Naive B cell (primary cell): ENCODE measurements at places on chromosomes 11 and 22.

DNA sequence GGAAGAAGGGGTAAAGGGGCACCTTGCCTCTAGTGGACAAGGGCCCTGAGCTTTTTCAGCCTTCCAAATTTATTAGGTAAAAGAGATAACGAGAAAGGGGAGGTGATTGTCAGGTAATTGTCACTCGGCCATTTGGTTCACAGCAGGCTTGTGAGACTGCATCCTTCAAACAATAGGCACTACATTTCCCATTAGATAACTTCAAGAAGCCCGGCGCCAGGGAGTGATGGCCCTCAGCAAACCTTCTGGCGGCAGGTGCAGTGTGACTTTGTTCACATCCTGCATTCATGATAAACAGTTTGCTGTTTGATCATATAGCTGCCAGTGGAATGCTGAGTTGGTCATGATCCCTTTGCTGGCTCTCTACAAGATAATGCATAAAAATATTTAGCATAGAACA is 185.1 kb downstream of the CWF19L2 start:
- no peak for DNase-seq

DNA sequence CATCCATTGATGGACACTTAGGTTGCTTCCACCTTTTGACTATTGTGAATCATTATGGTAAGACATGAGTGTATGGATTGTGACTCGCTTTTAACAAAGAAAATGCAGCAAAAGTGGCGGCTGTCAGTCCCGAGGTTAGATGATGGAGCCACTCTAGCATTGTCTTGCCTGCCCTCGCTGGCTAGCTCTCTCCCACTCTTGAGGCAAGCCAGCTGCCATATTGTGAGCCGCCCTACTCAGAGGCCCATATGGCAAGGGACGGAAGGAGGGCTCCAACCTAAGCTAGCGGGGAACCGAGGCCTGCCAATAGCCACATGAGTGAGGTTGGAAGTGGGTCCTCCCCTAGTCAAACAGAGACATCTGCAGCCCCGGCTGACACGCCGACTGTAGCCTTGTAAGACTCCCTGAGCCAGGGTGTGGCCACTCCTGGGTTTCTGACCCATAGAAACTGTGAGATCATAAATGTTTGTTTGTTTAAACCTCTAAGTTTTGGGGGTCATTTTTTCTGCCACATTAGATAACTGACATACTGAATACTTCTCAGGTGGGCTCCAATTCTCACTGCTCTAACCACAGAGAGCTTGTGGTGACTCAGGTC is 160.2 kb downstream of the LDLRAD3 start:
- DNase-seq = no peak

GRCh38 chr11:95542868-95543551 is 246.6 kb downstream of the FAM76B start:
- DNase-seq = no peak

DNA sequence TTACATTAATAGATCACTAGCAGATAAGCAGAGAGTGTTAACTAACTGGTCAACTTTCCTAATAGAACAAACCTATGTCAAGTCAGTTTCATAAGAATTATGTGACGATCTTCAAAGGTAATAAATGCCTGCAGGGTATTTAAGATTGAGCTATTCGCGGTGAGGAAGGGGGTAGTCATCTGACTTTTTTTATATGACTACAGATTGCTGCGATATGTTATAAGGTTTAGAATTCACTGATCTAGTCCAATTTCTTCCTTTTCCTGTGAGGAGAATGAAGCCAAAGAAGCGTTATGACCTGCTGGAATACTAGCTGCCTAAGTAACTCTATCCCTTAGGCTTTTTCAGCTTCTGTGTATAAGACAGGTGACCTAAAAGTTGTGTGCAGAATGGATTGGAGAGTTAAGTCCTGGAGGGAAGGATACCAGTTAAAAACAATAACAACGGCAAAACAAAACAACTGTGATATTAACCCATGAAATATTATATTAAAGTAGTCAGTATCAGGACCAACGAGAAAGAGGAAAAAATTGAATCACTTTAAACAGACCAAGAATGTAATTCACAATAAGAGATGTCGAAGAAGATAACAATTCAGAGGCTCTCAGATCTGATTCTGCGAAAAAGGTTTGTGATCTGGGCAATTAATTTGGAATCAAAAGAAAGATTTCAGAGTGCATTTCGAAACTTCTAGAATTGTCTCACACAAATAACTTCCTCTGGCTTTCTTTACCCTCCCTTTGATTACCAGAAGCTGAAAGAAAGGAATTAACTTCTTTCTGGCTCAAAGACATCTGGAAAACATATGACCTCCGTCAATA is 630 bp downstream of the CASP4 start:
- DNase-seq = no peak

GRCh38 chr22:30202531-30203006 is 44.0 kb downstream of the LIF start:
- no peak for DNase-seq

DNA sequence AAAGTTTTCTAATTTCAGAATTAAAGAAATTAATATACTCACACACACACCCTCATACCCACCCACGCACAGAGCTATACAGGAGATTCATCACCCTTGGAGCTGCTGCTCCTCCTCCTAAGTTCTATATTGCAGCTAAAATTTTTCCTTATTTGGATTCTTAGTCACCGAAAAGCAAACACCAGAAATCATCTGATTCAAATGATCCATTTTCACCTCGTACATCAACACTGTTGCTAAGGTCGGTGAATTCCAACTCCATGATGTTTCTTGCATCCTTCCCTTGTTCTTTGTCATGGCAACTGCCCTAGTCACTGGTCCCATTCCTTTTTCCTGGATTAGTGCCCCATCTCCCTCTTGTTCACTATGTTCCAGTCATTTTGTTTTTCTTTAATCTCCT is 286.2 kb downstream of the GRM5 start:
- no peak for DNase-seq

GRCh38 chr11:30326906-30327305 is 4.0 kb downstream of the ARL14EP start:
- no peak for DNase-seq

GRCh38 chr22:25651332-25652085 is 87.0 kb downstream of the GRK3 start:
- DNase-seq = no peak

GRCh38 chr22:17548010-17548755 is 15.1 kb upstream of the SLC25A18 start:
- DNase-seq = no peak

- no peak for DNase-seq
These were observed 304.3 kb upstream of the NCAM1 start for GRCh38 chr11:112656772-112657428.

DNA sequence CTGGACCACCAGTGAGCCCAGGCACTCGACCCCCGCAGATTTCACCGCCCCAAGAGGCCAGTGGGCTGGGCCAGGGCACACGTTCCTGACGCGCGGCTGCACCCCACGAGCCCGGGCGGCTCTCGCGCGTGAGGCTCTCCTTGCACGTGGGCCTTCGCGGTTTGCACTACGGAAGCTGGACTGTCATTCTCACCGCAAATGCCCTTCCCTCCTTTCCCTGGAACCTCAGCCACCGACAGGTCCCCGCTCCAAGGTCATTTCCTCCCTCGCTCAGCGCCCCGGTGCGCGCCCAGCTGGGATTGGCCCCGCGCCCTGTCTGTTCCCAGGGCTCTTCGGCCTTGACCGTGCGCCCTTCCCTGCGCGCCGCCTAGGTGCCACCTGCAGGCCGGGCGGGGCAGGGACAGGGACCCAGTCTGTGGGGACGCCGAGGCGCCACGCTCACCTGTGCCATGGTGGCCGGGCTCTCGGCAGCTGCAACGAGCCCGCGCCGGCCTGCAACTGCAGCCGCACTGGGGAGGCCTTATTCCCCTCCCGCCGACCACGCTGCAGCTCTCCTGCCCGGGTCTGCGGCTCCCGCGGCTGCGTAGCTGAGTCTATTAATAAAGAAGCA is 2.1 kb upstream of the CPT1A start:
- DNase-seq = peak; percentile 79

GRCh38 chr22:40482391-40482790 is 112.0 kb downstream of the SGSM3 start:
- no peak for DNase-seq

- no peak for DNase-seq
These were observed 186.6 kb downstream of the MAML2 start for GRCh38 chr11:96156379-96156722.

- DNase-seq = no peak
These were observed 344.9 kb downstream of the SOX6 start for GRCh38 chr11:16011396-16011795.

DNA sequence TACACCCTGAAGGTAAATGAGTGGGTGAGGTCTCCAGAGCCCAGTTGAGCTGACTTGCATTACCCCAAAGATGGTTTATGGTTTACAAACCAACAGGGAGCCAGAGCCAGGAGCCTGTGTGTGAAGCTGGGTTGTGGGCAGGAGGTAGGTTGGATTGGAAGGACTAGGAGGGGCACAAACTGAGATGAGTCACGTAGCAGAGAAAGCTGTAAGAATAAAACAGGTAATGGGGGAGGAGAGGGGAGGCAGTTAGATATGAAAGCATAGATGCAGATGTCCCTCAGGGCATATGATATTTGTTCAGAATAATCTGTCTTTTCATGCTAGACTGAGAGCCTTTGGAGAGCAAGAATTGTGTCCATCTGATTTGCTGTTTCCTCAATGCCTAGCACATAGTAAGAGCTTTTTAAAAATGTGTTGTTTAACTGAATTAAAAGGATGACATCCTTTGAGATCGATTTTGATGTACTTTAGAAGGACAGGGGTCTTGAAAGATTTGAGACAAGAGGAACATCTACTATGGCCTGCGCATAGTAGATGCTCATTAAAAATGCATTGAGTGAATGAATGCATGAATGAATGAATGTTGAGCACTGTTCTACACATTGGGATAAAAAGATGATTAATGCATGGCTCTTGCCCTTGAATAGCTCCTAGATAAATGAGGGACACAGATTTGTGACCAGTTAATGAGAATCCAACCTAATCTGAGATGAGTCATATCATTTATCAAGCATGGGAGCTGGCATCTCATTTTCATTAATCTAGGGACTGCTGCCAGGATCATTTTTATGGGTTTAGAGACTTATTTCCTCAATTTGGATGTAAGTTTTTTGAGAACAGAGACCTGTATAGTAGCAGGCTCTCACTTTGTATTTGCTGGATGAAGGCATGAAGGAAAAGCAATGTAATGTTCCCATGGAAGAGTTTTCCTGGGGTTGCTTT is 175.8 kb upstream of the BDNF start:
- DNase-seq = no peak

GRCh38 chr11:43933608-43934551 is 8.6 kb upstream of the C11orf96 start:
- DNase-seq = no peak

DNA sequence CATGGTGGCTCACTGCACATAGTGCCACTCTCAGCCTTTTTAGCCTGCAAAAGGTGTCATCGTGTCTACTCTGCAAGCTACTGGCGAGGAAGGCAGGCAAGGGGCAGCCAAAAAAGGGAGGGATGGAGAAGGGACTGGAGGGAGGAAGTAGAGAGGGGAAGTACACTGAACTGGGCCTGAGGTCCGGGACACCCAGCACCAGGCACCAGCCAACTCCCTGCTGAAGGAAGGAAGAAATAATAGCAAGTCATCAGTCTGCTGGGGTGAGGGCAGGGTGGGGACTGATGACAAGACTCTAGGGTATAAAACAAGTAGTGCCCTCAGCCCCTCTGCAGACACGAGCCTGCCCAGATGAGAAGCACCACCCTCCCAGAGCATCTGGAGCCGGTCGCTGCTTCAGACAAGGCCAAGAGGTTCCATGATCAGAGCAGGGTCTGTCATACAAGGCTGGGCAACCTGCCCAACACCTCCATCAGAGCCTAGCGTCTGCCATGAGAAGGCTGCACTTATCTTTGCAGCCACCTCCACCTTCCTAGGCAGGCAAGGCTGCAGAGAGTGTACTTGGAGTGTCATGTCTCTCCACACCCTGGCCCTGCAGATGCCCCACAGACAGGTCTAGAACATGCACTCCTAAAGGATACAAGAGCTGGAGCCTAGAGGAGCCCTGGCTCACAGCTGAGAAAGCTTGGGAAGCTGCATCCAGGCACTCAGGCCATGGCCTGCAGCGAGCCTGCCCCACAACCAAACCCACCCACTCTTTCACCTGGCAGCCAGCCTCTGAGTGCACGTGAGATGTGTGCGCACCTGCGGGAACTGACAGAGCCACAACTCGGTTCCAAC is 9.0 kb upstream of the COMT start:
- DNase-seq = no peak

DNA sequence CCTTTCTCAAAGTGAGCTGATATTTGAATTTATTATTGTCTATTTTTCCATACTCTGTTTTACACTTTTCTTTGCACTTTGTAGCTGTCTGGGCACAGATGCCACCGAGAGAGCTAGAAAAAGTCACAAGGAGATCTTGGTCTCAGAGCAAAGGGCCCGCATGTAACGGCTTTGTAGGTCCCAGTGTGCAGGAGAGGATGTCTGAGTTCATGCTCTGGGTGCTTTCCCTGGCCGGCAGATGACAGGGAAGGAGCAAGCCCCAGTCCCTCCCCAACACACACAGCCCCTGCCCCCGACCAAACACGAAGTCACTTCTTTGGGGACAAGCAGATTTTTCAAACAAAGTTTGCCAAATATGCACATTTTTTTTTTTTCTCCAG is 55.8 kb downstream of the SMIM38 start:
- DNase-seq = no peak

GRCh38 chr22:33476716-33477115 is 418.5 kb upstream of the SYN3 start:
- DNase-seq = no peak

DNA sequence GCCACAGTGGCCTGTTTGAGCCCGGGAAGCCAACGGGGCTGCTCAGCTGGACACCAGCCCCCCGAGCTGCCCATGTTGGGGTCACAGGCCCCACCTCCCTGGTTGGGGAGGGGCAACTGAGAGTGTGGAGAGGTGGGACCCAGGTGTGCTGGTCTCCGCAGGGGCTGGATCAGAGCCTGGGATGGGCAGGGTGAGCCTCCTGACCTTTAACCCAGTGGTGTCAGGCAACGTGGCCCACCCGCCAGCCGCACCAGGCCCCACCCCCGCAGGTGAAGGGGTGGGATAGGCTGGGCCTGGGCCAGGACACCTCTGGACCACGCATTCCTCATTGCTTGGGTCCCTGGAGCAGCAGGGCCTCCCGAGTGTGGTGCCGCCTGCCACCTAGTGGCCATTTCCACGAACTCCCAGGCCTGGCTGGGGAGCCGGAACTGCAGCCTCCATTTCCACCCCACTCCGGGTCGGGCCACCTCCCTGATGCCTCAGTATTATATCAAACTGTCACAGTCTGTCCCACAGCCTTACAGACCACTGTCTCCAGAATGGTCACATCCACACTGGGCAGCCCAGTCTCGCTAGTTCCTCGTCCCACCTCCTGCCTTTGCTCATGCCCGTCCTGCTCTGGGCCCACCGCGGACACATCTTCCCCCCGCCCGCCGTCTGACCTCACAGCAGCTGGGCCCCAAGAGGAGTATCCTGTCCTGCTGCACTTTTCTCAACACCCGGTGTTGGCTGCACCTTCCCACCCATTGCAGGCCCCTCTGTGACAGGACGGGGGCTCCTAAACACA is 13.3 kb upstream of the PPP6R3 start:
- DNase-seq = peak; percentile 70

- DNase-seq = no peak
These were observed 27.1 kb upstream of the OAF start for GRCh38 chr11:120183701-120184141.

- no peak for DNase-seq
These were observed 123.7 kb downstream of the CASP12 start for GRCh38 chr11:104774578-104774977.

GRCh38 chr22:36246718-36247117 is 6.2 kb upstream of the APOL1 start:
- no peak for DNase-seq
